ENCODE measurements at places on chromosomes 6 and 20. TPM values are rescaled to one million over a fixed set of nuclear protein-coding genes. Genes with fewer than 3 reads are reported as not detected.

DNA sequence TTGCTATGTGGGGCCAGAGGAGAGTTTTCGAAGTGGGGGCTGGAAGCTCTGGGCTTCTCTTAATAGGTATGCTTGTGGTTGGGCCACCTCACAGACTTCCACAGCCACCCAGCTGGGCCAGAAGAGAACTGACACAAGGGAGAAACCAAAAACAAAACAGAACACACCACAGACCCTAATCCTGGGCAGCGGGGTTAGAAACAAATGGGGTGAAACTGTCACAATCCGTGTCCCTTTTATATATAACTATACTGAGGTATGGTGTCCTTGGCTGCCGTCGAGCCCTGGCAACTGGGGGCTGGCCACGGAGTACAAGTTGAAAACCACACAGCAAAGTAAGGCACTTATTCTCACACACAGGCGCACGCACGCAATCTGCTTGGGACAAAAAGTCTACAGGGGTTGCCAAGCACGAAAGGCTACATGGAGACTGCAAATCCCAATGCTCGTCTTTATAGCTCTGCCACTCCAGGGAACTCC lies 78.3 kb downstream of the TRAM2 start:
- DNase-seq: no peak

- no peak for DNase-seq
These were observed 790.1 kb downstream of the TENT5A start for GRCh38 chr6:80962382-80962781.

DNA sequence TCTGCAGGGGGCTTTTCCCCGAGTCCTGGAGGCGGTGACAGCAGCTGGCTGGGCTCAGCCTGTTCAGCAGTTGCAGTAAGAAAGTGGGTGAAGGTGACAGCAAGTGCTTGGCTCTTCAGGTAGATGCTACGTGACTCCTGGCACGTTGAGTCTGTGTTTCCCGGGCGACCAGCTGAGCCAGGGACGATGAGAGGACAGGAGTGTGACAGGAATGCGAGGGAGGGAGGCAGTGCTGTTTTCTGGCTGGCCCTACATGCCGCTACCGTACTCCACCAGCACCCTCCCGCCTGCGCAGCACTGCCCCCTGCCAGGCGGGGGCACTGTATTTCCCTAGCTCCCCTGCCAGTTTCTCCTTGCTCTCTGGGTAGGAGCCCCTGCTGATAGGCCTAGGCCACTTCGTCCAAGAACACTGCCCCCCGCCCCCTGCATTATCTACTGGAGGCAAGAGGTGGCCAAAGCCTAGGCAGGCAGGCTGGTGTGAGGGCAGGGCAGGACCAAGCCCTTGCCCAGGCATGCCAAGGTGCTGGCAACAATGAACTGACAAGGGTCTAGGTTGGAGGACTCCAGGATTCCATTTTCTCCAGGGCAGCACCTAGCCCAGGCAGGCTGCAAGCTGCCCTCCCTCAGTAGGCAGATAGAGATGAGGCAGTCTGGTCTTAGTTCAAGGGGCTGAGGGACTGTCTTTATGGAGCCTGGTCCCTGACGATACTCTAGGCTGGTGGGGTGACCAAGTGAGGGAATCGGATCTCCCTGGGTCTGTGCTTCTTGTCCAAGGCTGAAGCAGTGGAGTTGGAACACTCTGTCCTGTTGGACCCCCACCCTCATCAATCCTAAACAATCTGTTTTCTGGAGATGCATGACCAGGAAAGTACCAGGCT lies 19.2 kb downstream of the MRPS18A start:
- peak; percentile 68 for DNase-seq

GRCh38 chr6:136647363-136647852 lies 97.2 kb upstream of the MAP7 start:
- DNase-seq: no peak

DNA sequence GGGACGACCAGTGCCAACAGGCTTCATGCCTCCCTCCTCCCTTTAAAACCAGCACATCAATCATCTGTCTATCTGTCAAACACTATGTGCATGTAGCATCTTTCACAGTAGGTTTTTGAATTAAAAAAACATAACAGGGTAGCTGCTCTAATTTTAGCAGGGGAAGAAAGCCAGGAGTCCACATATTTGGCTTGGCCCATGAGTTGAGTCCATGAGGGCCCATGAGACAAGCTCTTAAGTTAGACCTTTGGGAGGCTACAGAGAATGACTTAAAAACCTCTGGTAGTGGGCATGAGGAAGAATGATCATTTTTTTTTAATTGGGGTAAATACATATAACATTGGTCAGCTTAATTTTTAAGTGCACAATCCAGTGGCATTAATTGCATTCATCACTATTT lies 194.9 kb downstream of the UTRN start:
- DNase-seq: no peak

DNA sequence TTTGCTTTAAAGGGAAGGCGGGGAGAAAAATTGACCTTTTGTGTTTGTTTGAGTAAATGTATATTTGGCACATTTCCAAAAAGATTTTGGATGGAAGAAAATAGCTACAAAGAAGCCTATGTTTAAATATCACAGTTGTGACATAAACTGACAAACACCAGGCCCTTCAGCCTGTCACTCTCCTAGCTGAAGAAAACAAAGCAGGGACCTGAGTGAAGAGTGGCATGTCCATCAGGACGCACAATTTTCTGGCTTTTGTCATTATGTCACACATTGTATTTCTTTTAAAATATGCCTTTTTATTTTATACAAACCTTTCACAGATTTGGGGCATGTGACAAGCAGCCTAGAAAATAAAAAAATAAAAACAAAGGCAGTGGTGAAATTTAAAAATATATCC lies 241.2 kb downstream of the OGFRL1 start:
- peak; percentile 42 for DNase-seq

DNA sequence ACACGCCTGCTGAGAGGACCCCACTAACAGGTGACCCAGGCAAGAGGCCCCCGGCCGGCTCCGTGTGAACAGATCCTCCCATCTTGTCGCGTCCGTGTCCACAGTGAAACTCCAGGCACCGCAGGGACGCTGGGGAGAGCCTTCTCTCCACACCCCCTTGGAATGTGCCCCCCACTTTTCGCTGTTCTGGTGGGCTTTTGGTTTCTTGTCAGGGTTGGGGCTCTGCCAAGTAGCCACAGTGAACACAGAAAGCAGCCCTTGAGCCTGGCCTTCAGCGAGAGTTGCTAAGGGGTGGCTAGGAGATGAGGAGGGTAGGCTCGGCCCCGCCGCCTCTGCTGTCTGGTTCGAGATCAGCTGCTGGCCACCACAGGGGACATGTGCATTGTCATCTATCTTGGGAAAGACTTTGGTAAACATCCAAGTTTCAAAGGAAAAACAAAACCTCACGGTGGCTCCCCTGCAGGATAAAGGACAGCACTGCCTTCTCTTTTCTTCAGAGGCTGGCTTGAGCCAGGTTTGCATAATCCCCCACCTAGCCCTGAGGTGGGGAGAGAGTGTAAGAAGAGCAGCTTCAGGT lies 22.7 kb downstream of the SYNDIG1 start:
- DNase-seq: no peak

- no peak for DNase-seq
These were observed 41.0 kb upstream of the NFATC2 start for GRCh38 chr20:51583499-51583898.

DNA sequence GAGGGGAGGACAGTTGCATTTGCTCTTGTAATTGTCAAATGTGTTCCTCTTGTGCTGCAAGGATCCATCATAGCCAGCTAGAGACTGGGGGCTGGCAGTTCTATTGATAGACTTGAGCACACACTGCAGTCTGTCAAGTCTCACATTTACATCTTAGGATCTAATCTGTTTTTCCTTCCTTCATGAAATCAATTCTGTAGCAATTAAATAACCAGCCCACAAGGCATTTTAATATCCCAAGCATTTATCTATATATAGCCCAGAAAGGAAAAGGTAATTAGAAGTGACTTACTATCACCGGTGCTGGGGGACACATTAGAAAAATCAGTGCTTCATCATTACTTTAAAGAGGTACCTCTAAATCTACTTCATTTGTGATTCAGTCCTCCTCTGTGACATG lies 143.0 kb upstream of the STXBP5 start:
- no peak for DNase-seq

DNA sequence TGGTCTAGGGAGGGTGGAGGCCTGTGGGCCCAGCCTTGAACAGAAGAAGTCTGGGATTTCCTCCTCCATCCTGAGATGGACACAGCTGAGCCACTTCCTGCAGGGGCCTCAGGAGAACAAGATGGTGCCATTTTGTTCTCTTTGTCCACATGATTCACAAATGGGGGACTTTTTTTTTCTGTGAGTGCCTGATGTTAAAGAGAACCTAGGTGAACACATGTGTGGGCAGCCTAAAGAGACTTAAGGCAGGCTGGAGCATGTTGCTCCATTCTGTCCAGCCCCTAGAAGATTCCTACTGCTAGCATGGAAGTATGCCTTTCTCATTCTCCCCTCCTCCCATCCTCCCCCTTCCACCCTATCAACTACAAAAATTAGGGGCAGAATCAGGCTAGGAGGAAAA lies 49.3 kb upstream of the KIF16B start:
- no peak for DNase-seq

GRCh38 chr20:21801193-21801592 lies 95.7 kb downstream of the PAX1 start:
- no peak for DNase-seq

GRCh38 chr20:3297079-3297378 lies 58.0 kb upstream of the SLC4A11 start:
- no peak for DNase-seq

DNA sequence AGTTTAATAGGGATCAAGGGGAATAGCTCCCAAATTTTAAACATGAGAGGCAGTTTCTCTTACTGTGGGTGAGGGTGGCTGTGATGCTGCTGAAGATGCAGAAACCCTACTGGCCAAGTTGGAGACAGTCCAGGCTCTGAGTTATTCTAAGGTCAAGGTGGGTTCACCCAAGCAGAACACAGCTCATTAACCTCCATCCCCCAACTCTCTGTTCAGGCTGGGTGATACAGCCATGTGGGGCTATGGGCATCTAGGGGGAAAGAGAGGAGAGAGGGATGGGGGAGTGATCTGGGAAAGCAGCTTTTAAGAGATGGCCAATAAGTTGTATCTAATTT lies 18.9 kb upstream of the TRAM2 start:
- no peak for DNase-seq

DNA sequence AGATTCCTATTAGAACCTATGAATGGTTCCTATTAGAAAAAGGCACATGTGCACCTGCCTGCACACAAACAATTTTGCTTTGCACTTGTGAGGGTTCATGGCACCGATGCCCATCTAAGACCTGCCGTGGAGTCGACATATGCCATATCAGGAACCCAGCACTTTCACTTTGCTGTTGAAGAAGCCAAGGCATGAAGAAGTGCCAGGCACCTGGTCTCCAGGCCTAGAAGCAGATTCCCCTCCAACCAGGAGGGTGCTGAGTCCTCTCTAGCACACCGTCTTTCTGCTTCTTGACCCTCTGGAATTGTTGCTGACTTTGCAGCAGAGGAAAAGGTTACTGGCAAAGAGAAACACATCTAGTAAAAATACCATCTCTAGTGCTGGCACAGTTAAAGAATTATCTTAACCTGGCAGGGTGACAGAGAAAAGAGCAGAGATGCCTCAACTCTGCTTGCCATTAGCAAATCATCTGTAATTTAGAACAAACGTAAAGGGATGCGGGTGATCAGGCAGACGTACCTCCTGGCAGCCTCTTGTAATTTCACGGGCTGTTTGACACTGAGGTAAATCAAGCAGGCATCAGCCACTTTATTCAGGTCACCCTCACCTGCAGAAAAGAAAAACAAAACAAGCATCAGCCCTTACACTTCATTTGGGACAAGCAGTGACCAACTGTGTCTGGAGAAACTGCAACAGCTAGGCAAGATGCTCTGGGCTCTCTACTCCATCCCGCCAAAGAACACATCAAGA lies 37.2 kb downstream of the TTI1 start:
- DNase-seq: no peak

GRCh38 chr20:36573798-36574365 lies 485 bp downstream of the TGIF2 start:
- peak; percentile 12 for DNase-seq

DNA sequence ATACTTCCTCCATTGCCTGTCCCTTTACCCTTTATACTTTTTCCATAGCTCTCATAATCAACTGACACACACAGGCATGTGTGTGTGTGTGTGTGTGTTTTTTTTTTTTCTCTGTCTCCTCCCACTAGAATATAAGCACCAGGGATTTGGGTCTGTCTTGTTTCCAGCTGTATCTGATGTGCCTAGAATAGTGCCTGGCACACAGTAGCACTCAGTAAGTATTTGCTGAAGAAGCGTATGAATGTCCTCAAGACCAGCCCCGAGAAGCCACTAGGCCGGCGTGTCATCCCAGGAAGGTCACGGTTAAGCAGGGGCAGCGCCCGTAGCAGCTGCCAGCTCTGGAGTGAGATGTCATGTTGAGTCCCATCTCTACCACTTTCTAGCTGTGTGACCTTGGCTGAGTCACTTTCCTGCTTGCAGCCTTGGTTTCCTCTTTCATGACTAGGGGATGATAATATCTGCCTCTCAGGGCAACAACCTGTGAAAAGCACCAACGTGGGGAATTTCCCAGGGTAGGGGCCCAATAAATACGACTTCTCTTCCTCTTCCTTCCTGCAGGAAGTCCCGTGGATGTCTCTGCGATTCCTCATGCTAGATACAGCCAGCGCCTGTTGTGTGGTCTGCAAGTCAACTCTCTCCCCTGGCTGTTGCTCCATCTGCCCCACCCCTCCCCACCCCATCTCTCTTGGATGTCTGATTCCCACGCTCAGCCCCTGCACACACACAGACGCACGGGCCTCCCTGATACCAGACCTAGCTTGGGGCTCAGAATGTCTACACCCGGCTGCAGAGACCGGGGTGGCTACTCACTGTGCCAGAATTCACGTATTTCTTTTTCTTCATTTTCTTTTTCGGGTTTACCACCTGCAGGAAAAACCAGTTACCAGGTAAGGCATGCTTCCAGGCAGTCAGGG lies 58.1 kb downstream of the RAB44 start:
- DNase-seq: no peak

Gene PDE10A
- total RNA-seq: 161 TPM

Gene DACT2
- total RNA-seq: not detected

Gene SLC2A10
- 8.5 TPM for total RNA-seq

Gene RAB22A
- 16.1 TPM for total RNA-seq

Gene VARS1
- total RNA-seq: 38.9 TPM

Gene BNIP5
- not detected for total RNA-seq

Data from SK-MEL-5 (cell line).